Stromal cell of bone marrow (primary cell): ENCODE measurements at places on chromosomes 12 and 14.

DNA sequence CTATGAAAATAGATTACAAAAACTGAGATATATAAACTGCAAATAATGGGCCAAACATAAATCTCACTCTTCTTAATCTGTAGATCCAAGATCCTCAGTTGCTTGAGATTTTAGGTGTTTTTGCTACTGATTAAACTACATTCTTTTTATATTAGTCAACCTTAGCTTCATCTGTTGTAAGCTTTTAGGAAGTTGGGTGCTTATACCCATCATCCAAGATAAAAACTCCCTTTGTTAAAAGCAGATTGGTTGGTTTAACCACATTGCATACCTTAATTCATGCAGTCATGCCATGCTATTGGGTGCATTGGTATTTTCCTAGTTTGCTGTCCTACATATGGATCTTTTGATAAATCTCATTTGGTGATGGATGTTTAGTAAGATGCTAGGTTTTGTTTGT is 46.2 kb upstream of the DIP2B start:
- DNase-seq: no peak

GRCh38 chr14:98288825-98289224 is 983.2 kb downstream of the BCL11B start:
- DNase-seq: no peak

GRCh38 chr14:101917413-101918017 is 46.9 kb upstream of the DYNC1H1 start:
- DNase-seq: no peak

GRCh38 chr12:45200491-45201043 is 15.3 kb upstream of the ANO6 start:
- DNase-seq: no peak

DNA sequence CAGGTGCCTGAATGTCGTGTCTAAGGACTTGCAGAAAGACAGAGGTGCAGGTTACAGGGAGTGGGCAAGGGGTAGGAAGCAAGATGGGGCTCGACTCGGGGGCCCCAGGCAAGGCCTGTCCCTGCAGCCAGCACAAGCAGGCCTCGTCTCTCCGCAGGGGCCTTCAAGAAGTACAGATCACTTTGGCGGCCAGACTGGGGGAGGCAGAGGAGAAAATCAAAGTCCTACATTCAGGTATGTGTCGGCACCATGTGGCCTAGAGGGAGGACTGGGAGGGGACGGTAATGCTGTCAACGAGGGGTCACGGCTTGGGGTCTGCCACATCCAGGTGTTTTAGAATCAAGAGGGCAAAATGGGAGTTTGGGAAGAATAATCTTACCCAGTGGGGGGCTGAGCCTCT is 73.7 kb downstream of the PHETA1 start:
- no peak for DNase-seq

DNA sequence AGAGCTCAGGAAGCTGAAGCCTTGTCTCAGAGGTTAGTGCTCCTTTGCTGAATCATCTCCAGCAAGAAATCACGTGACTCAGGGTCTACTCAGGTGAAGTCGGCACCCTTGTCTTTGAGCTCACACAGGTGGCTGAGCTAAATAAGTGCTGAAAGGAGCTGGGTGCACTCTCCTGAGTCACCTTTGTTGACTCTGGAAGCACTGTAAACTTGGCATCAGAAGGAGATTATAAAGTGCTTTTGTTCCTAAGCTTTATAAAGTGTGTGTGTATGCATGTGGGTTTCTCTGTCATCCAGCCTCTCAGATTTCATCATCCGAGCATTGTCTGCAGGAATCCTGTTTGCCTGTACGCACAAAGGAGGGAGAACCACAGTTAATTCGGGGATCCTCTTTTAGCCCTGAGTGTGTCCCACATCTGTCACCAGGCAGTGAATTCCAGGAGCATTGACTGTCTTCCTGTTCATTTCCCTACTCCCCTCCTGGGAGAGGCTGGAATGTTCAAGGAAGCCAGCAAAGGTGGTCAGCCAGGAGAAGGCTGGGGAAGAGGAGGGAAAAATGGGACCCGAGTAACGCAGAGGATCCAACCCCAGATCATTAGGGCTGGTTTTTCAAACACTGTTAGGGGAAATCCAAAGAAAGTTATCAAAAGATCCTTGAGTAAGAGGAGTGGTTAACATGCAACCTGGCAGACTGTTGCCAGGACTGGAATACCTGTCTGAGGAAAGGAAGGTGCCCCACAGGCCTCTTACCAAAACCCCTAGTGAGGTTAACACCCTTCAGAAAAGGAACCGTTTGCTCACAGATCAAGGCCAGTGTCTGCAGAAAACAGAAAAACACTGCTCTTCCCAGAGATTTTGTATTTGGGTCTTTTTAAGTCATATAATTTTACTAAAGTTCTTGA is 157.5 kb upstream of the HIF1A start:
- DNase-seq: peak; percentile 62

DNA sequence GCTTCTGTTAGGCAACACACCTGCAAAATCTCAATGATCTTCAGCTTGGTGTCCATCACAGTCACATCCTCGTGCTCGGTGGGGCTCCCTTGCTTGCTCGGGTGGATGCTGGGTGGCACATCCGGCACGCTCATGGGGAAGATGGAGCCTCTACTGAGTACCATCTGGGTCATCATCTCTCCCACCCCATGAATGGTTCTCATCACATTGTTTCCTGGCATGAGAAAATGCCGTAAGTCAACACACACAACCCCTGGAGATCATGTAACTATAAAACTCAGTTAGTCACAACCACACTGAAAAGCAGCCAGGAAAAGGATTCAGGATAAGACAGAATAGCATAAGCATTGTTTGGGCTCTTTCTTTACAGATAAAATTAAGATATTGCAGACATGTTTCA is 201.1 kb downstream of the ITPR2 start:
- DNase-seq: peak; percentile 64

- no peak for DNase-seq
Observed at GRCh38 chr12:99311373-99311772, 336.2 kb upstream of the GARIN6 start.

DNA sequence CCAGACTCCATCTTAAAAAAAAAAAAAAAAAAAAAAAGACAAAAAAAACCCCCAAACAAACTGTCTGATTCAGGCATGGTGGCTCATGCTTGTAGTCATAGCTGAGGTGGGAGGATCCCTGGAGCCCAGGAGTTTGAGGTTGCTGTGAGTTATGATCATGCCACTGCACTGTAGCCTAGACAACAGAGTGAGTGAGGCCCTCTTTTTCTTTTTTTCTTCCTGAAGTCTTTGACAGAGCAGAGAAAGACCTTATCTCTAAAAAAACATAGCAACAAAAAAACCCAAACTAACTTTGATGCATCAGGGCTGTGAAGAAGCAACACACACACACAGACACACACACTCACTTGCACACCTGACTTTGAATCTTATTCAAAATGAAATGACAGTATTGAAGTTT is 7.7 kb upstream of the AMN1 start:
- DNase-seq: peak; percentile 88

GRCh38 chr14:64800000-64800399 is 79.7 kb downstream of the SPTB start:
- DNase-seq: no peak

- DNase-seq: no peak
Observed at GRCh38 chr12:75818863-75819262, 212.7 kb downstream of the PHLDA1 start.

DNA sequence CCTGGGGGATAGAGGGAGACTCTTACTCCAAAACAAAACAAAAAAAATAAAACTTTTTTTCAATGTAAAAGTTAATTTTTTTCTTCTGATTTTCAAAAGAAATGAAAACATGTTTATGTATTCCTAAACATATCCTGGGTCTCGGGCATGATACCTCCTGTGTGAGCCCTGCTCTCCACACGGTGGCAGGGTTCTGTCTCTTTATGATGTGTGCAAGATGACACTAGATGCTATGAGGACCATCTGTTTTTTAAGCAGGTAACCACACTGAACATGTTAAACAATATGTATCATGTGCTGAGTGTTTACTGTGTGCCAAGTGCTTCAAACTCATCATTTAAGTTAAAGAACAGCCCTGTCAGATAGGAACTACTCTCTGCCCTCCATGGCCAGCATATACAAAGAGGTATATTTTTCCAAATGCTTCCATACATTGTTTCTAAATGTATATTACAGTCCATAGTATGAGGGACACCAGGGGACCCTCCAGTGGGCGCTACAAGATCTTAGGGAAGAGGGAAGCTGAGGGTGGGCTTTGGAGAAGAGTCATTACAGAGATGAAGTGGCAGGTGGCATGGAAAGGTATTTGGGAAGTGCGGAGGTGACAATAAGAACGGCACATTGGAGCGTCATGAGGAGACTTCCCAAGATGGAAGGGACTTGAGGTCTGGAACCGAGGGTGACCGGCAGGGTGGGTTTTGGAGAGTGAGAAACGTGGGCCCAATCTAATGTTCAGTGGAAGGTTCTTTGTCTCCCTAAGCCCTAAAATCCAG is 28.5 kb downstream of the FOS start:
- DNase-seq: no peak

GRCh38 chr14:68020999-68021663 is 201.6 kb downstream of the RAD51B start:
- no peak for DNase-seq

- DNase-seq: no peak
Observed at GRCh38 chr12:65055859-65056258, 65.2 kb downstream of the WIF1 start.

DNA sequence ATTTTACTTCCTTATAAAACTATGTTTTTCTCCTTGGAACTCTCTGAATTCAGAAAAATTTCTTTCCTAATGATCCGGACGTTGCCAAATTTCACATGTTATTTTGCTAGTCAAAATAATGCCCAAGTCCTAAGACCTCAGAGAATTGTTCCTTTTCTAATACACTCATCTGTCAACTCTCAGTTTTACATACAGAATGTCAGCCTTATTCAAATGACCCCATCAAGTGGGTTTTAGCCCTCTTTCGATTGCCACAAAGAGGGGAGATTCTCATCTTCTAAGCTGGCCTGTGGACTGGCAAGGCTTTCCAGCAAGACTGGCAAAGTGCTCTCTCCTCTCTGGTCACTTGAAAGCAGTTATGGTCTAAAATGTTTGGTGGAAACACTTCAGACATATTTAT is 99.3 kb upstream of the GPHB5 start:
- no peak for DNase-seq

DNA sequence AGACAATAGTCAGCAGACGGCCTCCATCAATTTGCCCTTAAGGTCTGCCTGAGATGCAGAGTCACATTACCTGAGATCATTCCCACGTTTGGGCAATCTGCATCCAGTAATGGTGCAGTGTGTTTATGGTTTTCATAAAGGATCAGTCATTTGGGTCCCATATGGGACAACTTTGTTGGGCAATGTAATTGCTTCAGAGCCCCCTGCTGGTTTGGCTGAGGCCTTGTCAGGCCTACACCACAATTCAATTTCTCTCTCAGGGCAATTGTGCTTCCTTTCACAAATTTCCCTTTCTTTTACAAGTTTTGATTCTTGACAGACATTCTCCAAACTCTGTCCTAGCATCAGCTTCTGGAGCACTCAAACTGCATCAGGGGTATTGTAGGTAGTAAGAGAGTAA is 191.2 kb upstream of the SSTR1 start:
- DNase-seq: no peak

DNA sequence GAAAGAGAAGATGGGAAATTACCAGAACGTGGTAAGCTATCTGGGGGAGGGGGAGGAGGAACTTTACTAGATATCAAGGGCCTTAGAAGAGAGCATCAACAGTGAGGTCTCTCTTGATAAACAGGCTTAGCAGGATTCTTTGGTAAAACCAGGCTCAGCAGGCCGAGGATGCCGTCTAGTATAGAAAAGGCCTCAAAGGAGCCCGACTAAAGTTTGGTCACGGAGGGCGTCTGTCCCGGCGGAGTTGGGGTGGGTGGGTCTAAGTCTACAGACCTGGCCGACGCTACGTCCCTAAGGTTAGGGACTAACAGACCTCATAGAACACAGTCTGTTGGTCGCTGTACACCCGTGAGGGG is 538 bp upstream of the TIGAR start:
- peak; percentile 0 for DNase-seq

- no peak for DNase-seq
Observed at GRCh38 chr12:54680374-54680773, 32.2 kb upstream of the DCD start.

- DNase-seq: no peak
Observed at GRCh38 chr12:1576410-1577241, 17.8 kb downstream of the FBXL14 start.

DNA sequence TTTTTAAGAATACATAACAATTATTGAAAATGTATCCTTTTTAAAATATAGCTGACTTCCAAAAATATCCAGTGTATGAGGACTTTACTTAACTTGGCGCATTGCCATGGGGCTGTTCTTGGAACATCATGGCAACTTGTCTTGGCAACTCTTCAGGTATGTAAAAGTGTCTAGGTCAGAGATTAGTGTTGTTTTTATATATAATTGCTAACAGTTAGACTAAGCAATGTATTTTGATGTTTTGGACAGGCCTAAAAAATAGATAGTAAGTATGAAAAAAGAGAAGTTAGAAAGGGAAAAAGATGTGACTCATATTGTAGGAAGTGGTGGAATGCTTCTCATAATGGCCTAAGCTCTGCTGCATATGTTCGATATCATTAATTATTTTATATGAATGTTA is 70.9 kb downstream of the MON2 start:
- peak; percentile 30 for DNase-seq

DNA sequence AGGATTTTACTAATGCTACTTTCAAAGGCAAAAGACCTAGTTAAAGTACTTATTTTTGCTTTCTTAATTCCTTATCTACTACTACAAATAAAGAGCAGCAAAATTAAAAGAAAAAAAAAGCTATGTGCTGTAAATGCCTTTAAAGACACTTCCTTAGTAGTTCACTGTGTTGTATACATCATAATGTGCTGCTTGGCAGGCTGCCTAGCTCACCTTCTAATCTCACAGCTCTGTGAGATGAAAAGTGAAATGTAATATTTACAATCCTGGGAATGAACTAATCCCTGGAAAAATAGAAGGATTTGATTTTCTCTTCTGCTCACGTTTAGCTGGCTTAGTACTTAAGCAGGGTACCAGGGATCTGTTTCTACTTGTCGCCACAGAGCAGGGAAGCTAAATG is 184.4 kb upstream of the ALG10B start:
- no peak for DNase-seq

GRCh38 chr12:12018454-12018853 is 52.3 kb upstream of the BCL2L14 start:
- peak; percentile 29 for DNase-seq

- no peak for DNase-seq
Observed at GRCh38 chr12:104653730-104654664, 197.2 kb downstream of the CHST11 start.

DNA sequence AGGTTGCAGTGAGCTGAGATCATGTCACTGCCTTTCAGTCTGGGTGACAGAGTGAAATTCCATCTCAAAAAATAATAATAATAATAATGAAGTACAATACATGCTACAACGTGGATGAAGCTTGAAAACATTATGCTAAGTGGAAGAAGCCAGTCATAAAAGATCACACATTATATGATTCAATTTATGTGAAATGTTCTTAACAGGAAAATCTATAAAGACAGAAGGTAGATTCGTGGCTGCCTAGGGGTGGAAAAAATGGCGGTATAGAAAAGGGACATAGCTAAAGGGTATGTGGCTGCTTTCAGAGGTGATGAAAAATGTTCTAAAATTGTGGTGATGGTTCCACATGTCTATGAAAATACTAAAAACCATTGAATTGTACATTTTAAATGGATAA is 41.0 kb upstream of the AMIGO2 start:
- no peak for DNase-seq

GRCh38 chr12:116406529-116406928 is 129.0 kb upstream of the MED13L start:
- DNase-seq: peak; percentile 86

GRCh38 chr12:123482876-123483275 is 24.9 kb downstream of the SNRNP35 start:
- no peak for DNase-seq

- peak; percentile 80 for DNase-seq
Observed at GRCh38 chr14:69046476-69046860, 67.4 kb upstream of the ACTN1 start.

GRCh38 chr12:2163177-2163941 is 110.6 kb downstream of the CACNA1C start:
- DNase-seq: peak; percentile 95
